ENCODE measurements at places on chromosomes 7 and 10.

- no peak for DNase-seq
These were observed 25.5 kb upstream of the MPP7 start for GRCh38 chr10:28328346-28328745.

GRCh38 chr10:588246-589165, 101.0 kb downstream of the DIP2C start:
- DNase-seq = no peak

- DNase-seq = no peak
These were observed 277.2 kb upstream of the TCERG1L start for GRCh38 chr10:131588704-131589220.

DNA sequence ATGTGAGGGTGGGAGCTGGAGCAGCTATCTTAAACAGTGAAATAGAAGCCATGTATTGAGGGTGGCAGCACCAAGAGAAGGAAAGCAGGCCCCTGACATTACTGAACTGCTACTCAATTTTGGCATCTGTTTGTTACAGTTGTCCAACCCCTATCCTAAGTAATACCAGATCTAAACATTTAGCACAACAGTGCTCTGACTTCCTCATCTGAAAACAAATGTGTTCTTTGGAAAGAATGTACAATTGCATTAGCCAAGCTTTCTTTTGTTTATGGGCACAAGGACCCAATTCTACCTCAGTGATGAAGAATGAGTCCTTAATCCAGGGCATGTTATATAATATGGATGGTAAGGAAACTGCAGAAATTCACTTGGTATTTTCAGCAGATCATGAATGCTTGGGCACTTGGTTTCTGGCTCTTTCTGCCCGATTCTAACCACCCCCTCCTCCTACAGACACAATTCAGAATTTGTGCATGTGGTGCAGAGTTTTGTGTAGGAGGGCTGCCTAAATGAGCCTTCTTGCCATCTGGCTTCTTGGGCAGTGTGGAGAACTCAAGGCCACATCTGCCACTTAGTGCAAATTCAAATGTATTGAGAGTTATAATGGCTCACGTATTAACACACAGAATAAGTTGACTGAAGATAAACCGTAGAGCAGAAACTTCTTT, 36.9 kb upstream of the KMT2E start:
- DNase-seq = no peak

DNA sequence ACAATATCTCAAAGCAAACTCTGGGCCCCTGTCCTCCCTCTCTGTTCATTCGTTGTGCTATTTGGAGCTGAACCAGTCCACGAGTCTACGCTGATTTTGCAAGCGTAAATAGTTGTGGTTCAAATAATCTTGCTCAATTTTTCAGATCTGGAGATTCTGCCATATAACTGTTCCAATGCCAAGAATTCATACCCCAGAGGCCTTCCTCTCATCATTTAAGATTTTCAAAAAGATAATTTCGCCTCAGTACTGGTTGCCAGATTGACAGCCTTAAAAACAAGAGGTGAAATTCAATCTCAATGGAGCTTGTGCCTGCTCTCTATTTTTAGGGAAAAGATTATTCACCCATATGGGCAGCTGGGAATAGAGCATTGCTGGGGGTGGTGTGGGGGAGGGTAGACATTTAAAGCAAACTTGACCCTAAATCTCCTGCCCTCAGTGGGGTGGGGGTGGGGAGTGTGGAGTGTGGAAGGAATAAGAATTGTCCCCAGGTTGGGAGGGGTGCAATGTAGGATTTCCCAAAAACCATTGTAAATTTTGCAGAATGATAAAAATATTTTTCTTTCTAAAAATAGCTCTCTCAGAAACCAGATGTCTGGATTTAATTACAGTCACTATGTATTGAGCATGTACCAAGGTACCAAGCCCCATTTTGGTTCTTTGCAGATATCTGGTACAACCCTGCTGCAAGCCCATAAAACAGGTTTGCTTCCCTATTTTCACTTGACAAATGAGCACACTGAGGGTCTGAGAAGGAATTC, 104.7 kb upstream of the EEPD1 start:
- DNase-seq = no peak

DNA sequence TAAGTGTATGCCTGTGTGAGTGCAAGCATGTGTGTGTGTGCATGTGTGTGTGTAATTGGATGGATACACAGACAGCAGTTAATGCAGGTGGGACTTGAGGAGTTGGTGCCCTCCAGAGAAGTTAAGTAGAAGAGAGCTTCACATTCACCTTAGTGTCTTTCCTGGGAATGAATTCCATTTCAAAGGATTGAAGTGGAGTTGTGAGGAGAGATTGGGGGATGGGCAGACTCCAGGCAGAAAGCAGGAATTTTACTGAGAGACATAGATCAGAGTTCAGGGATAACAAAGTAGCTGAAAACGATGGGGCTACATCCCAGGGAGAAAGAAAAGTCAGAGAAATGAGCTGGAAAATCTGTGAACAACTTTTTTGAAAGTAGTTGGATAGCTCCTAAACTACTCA, 464.4 kb downstream of the TCERG1L start:
- DNase-seq = no peak

GRCh38 chr10:122674781-122675180, 24.9 kb downstream of the C10orf120 start:
- DNase-seq = no peak

DNA sequence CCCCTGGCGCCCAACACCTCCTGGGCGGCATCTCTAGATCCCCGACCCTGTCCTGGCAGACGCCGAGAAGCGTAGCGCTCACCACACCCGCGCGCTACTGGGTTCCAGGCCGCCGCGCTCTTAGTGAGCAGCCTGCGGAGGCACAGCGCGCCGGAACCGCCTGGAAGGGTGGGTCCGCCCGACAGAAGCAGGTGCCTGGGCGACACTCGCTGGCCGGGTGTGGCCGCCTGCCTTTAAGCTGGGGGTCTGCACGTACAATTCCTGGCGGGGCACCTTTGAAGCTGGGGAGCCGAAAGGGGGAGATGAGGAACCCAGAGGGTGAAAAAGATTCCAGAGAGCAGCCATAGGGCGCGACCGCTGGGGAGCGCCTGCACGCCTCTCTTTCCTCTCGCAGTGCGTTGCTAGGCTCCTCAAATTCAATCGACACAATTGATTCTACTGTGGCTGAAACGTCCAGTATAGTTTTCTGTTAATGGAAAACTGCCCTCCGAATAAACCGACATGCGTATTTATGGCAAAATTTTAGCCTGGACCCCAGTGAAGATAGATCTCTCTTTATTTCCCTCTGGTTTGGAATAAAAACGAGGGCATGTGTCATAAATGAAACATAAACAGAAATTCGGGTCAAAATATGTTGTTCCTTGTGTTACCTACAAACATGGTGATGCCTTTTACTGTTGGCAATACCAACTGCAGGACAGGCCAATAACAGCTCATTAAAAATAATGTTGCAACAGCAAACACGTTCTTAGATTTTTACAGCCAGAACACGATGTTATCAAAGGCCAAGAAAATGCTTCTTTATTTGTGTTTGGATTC, 4.6 kb downstream of the HMX3 start:
- DNase-seq = no peak

DNA sequence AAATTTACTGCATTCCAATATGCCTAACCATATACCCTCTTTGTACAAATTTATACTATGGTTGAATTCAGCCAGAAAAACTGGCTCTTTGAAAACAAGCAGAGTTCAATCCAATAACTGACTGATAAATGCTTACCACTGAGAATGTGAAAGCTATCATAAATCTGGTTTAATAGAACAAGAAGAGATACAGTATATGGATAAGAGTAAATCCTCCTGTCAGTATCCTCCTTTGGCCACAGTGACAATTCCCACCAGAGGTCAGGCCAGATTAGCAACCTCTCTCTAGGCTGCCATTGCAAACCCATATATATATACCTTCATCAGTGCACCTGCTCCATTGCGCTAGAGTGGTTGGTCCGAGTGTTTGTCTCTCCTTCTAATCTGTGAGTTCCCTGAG, 647.2 kb downstream of the GRM8 start:
- DNase-seq = no peak

GRCh38 chr7:1458683-1459511, at the start of gene MICALL2:
TSS of gene MICALL2 (minus strand) at chr7:1459470. CDS start at chr7:1459326, 144 bp downstream.
- DNase-seq = peak; percentile 19

DNA sequence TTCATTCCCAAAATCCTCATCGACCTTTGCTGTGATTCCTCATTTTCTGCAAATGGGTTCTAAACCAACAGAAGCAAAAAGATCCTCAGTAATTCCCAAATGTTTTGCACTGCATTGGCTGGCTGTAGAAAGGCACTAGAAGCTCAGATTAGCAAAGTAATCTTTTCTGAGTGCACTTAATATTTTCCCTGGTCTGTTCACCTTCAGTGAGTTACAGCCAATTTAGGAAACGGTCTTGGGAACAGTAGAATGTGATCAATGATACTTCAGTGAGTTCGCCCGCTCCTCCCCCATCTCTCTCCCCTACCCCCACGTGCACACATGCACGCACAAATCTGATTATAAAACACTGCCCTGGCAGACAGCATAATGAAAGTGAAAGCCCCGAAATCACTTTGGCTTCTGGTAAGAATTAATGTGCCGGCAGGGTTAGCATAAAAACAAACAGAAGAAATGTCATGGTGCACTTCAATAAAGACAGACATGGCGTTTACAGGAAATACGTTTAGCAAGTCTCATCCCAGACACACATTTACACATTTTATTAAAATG, 201.3 kb upstream of the CDCA7L start:
- no peak for DNase-seq

- no peak for DNase-seq
These were observed 145.7 kb downstream of the CYP26A1 start for GRCh38 chr10:93219347-93219746.

DNA sequence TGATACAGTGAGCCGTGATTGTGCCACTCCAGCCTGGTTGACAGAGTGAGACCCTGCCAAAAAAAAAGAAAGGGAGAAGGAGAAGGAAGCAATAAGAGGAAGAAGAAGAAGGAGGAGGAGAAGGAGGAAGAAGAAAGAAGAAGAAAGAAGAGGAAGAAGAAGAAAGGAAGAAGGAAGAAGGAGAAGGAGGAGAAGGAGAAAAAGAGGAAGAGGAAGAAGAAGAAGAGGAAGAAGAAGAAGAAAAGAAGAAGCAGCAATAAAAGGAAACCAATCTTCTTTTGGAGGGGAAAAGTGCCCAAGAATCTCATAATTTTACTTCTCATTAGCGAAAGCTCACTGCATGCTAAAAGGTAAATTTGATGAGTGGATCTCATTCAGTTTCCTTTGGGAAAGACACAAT, 85.7 kb upstream of the GLCCI1 start:
- no peak for DNase-seq

DNA sequence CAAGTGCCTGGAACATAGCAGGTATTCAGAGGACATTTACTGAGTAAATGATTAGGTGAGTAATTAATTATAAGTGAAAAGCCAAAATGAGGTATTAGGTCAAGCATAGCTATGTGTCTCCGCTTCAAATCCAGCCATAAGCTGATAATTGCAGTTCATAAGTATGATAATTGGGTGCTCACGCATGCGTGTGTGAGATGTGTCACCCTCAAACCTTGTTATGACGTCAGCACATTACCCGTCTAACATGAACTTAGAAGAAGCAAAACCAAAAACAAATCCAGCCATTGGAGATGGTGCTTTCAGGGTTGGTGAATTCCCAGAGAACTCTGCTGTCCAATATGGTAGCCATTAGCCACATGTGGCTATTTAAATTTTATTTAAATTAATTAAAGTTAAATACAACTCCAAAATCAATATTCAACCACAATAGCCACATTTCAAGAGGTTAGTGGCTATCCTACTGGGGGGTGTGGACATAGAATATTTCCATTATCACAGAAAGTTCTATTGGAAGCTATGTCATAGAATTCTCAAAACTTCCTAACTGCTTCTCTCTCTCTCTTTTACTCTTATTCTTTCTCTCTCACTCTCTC, at the start of gene CPA5:
Gene CPA5 (plus strand): TSS at position 546 of the 596 bp plus-strand sequence. CDS start 1,670 bp downstream, outside the sequence.
- no peak for DNase-seq

- DNase-seq = no peak
These were observed 87.2 kb downstream of the TCF7L2 start for GRCh38 chr10:113037218-113037617.

DNA sequence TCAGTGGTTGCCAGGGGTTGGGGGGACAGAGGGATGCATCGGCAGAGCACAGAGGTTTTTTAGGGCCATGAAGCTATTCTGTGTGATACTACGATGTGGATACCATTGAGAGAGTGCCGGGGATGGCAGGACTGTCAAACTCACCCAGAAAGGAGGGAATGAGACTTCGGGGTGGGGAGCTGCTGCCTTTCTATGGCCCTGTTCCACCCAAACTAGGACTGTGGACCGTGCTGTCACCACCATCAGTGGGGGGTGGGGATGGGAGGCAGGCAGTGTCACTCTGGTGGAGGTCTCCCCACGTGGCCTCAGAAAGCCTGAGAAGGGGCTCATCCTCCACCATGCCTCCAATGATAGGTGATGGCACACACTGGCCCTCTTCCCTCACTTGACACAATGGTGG, 146.2 kb downstream of the PTPN20 start:
- DNase-seq = no peak

Measured in stimulated activated CD8-positive, alpha-beta memory T cell treated with anti-CD3 and anti-CD28 coated beads, Interleukin-2, amount 100 ng/mL, for 48 hours (primary cell).